ENCODE measurements at places on chromosomes 11 and 22.

- peaks cover 9% of the 10 kb centered on the region for H3K27me3 ChIP-seq
- no peak overlapping the region for H3K4me3 ChIP-seq
- H3K27ac ChIP-seq, result no peak overlapping the region
- no peaks in the 10 kb centered on the region for H3K4me1 ChIP-seq
Measured at GRCh38 chr11:2128130-2128510, 11.1 kb downstream of the IGF2 start.

DNA sequence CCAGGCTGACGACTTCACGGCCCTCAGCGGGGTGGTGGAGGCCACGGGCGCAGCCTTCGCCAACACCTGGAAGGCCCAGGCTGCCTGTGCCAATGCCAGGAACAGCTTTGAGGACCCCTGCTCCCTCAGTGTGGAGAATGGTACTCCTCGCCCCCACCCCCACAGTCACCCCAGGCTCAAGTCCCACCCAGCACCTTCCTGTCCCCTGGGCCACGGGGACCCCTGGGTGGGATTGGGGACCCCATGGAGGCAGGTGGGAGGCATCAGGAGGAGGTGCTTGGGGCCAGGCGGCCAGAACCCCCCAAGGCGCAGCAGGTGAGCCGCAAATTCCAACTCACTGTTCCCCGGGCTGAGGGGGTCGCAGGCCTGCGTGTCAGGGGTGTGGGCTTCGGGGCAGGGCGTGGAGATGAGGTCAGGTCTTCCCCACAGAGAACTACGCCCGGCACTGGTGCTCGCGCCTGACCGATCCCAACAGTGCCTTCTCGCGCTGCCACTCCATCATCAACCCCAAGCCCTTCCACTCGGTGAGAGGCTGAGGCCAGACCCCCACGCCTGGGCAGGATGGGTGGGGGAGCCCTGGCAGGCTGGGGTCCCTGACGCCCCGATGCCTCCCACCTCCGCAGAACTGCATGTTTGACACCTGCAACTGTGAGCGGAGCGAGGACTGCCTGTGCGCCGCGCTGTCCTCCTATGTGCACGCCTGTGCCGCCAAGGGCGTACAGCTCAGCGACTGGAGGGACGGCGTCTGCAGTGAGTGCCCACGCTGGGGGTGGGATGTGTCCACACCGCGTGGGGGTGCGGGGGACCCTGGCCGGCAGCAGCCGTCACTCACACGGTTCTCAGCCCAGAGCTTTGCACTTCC is 9.4 kb downstream of the MUC5B start:
- no peaks in the 10 kb centered on the region for H3K4me1 ChIP-seq
- H3K27me3 ChIP-seq, result no peaks in the 10 kb centered on the region
- H3K27ac ChIP-seq, result no peak overlapping the region
- H3K4me3 ChIP-seq, result no peak overlapping the region

DNA sequence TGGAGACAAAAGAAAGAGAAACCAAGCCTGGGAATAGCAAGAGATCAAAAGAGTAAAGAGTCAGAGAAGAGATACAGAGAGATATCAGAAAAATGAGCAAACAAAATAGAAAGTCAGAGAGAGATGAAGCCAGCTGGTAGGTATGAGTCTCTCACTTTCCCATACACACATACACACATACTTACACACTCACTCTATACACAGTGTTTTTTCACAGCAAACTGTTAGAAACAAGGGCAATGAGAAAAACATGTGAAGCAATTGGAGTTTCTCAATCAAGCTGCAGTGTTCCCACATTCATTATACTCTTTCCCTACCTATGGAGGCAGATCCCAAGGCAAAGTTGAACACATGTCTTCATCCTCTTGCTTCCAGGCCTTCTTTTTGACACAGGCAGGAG is 2.6 kb upstream of the NLRP10 start:
- no peaks in the 10 kb centered on the region for H3K36me3 ChIP-seq
- DNase-seq, result peak; percentile 65
- H3K27me3 ChIP-seq, result no peaks in the 10 kb centered on the region
- H3K27ac ChIP-seq, result peak overlapping the region; percentile 96
- peaks cover 64% of the 10 kb centered on the region for H3K4me1 ChIP-seq

- H3K27ac ChIP-seq, result no peak overlapping the region
- H3K4me1 ChIP-seq, result no peaks in the 10 kb centered on the region
- H3K27me3 ChIP-seq, result no peaks in the 10 kb centered on the region
- no peak for DNase-seq
- H3K36me3 ChIP-seq, result no peaks in the 10 kb centered on the region
Measured at GRCh38 chr22:24071686-24072085, 60.6 kb downstream of the CABIN1 start.

DNA sequence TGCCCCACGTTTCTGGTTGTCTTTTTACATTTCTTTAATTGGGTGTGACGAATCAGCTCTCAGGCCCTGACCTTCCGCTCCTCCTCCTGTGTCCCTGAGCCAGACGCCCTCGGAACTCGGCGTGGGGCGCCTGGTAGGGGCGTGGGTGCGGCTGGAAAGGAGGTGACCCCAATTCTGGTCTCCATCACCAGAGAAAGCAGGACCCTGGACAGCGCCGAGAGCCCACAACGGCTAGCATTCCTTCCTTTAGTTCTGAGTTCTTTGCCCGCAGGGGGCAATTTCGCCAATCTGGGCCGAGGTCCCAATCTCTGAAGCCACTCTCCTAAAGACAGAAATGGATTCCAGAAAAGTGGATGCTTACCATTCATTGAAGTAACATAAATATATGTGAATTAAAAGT is 11.7 kb upstream of the RBMXL2 start:
- no peak overlapping the region for H3K4me3 ChIP-seq
- H3K27me3 ChIP-seq, result no peaks in the 10 kb centered on the region
- DNase-seq, result peak; percentile 26
- H3K4me1 ChIP-seq, result no peaks in the 10 kb centered on the region
- no peaks in the 10 kb centered on the region for H3K36me3 ChIP-seq

DNA sequence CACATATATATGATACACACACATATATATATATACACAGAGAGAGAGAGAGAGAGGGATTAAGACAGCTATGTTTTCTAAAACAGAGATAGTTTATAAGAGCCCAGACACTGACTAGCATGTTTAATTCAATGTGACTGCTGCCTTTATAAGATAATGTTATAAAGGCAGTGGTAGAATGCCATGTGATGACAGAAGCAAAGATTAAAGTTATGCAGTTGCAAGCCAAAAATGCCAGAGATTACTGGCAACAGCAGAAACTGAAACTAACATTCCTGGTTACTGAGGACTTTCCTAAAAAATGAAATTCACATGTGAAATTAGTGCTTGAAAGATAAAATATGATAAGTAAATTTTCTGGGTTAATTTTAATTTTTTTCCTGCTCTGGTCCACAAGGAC is 1888.9 kb downstream of the LRRC4C start:
- H3K36me3 ChIP-seq, result no peaks in the 10 kb centered on the region
- H3K27me3 ChIP-seq, result no peaks in the 10 kb centered on the region
- H3K4me1 ChIP-seq, result no peaks in the 10 kb centered on the region
- H3K27ac ChIP-seq, result no peak overlapping the region
- H3K4me3 ChIP-seq, result no peak overlapping the region
- no peak for DNase-seq

DNA sequence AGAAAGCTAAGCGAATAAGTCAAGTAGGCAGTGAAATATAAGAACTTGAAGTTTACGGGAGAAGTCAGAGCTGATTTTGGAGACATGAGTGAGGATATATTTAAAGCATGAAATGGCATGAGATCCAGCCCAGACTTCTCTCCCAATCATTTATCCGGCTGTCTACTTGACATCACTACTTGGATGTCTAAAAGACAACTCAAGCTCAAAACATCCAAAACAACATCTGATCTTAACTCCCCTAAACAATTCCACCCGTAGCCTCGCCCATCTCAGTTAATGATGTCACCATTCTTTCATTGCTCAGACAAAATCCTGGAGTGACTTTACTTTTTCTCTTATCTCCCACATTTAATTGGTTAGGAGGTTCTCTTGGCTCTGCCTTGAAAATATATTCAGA is 44.5 kb downstream of the WEE1 start:
- peak overlapping the region; percentile 85 for H3K27ac ChIP-seq
- peak; percentile 91 for DNase-seq
- peak overlapping the region; percentile 30 for H3K4me3 ChIP-seq
- peaks cover 45% of the 10 kb centered on the region for H3K4me1 ChIP-seq
- no peaks in the 10 kb centered on the region for H3K36me3 ChIP-seq
